ENCODE measurements at places on chromosomes 6 and 20.

DNA sequence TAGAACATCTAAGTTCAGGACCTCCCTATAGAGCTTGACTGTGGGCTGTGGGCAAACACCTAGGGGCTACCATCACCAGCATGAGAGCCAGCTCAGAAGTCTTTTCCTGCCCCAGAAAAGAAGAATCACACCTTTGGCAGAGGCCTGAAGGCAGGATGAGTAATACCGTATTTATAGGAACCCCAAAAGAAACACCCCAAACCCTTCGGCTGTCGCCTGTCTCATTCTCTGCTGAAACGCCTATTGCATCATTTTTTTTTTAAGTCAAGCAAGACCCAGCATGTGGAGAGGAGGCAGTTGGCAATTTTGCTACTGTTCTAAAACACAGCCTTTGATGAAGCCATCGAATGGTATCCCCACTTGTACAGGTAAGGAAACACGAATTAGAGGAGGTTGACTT is 436.4 kb downstream of the TFAP2A start:
- no peak for DNase-seq

- DNase-seq: no peak
Observed at GRCh38 chr6:45630801-45631200, 253.1 kb upstream of the SUPT3H start.

- no peak for DNase-seq
Observed at GRCh38 chr20:50969435-50969834, 10.8 kb downstream of the MOCS3 start.

- no peak for DNase-seq
Observed at GRCh38 chr20:2151858-2152281, 50.2 kb downstream of the STK35 start.

DNA sequence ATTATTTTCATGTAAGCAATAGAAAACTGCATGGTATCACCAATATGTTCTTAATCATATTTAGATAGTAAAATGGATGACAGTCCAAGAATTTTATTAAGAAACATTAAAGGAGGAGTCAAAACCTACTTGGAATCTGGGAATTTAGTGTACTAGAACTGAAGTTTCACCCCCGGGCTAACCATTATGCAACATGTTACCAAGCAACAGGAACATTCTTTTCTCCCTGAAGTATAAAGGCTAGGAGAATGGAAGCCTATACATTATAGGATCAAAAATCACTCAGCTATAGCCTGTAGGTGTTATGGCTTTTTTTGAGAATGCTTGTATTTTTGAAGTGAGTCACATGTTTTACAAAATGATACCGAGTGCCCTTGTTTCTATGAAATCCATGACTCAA is 538.3 kb downstream of the GRIK2 start:
- no peak for DNase-seq

- DNase-seq: no peak
Observed at GRCh38 chr6:113181164-113181563, 676.0 kb upstream of the MARCKS start.

DNA sequence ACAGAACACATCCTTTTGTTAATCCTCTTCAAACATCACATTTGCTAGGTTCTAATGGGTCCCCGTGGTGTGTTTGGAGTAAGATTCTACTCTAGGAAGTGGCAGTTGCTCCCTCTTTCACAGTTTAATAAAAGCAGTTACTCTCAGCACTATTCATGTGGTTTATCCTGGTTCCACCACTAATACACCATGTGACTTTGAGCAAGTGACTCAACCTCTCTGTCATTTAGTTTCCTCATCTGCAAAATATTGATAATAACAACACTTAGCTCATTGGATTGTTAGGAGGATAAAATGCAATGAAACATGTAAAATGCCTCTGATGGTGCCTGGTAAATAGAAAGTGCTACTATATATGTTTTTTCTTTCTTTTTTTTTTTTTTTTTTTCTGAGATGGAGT is 488.0 kb upstream of the NOX3 start:
- DNase-seq: no peak

- DNase-seq: no peak
Observed at GRCh38 chr20:20005342-20005741, 11.8 kb upstream of the NAA20 start.

GRCh38 chr20:25252230-25252651 is 4.4 kb downstream of the PYGB start:
- DNase-seq: no peak

- no peak for DNase-seq
Observed at GRCh38 chr6:129599467-129599866, 110.5 kb downstream of the ARHGAP18 start.

- no peak for DNase-seq
Observed at GRCh38 chr6:36779227-36779626, 60.0 kb downstream of the CPNE5 start.

GRCh38 chr6:93806409-93807270 is 387.3 kb upstream of the EPHA7 start:
- no peak for DNase-seq

- DNase-seq: no peak
Observed at GRCh38 chr6:125307150-125307838, 5.5 kb upstream of the HDDC2 start.

DNA sequence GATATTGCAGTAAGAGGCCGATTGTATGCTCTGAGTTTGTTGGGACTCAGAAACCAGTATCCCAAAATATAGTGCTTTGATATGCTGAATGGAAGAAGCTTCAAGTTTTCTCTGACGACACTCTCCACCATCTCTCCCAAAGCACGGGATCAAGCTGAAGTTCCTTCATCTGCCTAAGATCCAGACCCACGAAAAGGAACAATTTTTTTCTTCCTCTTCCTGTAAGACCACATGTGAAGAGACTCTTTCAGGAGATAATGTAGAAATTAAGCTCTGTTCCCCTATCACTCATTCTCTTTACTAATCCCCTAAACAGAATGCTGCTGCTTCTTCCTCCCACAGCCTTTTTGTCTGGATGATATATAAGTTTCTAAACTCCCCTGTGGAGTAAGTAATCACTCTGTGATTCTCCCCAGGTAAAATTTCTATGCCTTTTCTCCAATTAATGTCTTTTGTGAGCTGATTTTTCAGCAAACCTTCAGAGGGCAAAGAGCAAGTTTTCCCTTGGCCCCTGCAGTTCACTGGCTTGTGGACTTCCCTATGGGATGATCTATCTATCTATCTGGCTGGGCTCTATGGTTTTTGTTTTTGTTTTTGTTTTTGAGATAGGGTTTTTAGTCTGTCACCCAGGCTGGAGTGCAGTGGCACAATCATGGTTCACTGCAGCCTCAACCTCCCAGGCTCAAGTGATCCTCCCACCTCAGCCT is 13.5 kb upstream of the PNRC1 start:
- no peak for DNase-seq

- DNase-seq: no peak
Observed at GRCh38 chr6:40338306-40338705, 248.9 kb downstream of the LRFN2 start.

DNA sequence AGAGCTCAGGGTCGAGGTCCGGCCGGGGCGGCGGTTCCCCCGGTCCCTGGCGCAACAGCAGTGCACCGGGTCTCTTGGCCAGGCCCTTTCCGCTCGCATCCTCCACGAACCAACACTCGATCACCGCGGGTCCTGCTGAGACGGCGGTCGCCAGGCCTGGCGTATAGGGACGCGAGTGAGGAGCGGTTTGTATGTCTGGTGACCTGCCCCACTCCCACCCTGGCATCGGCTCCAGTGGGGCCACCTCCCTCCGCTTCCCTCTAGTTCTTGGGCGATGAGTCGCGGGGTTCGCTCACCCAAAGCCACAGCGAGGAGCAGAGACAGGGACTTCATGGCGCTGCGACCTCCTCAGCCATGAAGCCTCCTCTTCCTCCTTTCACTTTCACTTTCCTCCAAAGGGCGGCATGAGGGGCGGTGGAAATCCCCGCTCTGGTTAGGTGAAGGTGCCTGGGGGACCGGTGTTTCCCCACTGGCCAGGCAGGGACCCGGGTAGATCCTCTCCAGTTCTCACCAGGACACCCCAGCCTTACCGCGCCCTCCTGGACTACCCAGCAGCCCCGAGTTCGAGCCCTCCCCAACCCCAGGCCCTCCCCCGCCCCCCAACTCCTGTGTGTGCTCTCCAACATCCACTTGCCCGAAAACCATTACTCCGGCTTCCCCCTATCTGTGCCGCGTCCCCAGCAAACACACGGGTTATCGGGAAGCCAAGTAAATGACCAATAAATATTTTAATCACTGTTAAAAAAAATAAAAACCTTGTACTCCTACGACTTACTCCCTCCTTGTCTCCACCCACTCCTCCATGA is at the start of gene TAPBP:
Gene TAPBP (minus strand): TSS at position 370 of the 806 bp plus-strand sequence. CDS start 37 bp downstream, at position 333.
- peak; percentile 65 for DNase-seq

DNA sequence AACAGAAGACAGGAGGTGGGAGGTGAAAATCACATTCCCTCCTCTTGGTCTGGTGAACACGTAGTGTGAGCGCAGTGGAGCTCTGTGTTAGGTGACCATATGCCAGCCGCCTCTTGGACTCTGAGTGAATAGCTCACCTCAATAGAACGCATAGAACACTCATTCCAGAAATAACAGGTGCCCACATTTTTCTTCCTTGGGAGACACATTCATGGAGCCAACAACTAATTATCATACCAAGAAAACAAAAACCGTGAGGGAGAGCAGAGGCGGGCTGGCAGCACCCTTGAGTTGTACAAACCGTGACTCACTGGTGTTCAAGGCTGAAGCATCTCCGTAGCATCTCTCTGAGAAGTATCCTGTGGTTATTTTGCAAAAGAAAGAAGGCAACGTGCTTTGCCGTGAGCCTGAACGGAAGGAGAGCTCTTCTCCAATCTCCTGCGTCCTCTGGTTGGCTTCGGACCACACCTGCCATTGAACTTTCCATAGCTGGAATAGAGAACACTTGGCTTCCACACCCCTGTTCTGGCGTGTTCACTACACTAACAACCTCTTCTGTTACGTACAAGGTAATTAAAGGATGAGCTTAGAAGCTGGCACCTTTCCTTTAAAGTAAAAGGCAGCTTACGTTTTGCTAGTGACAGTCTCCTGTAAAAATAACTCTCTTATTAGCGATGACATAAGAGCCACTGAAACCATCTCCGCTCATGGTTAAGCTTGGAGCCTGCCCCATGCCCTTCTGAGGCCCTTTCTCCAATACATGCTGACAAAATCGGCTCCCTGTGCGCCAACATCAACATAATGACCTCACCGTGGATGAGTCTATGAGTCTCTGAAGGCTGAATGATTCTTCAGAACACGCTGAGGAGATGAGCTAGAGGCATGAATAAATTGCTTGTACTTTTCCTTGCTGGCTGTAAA is 30.2 kb upstream of the SGK1 start:
- no peak for DNase-seq

- DNase-seq: no peak
Observed at GRCh38 chr6:135798751-135799515, 52.6 kb upstream of the PDE7B start.

GRCh38 chr6:151036869-151037680 is 171.6 kb downstream of the MTHFD1L start:
- DNase-seq: no peak

GRCh38 chr6:41186031-41186562 is 14.9 kb downstream of the TREML2 start:
- no peak for DNase-seq

DNA sequence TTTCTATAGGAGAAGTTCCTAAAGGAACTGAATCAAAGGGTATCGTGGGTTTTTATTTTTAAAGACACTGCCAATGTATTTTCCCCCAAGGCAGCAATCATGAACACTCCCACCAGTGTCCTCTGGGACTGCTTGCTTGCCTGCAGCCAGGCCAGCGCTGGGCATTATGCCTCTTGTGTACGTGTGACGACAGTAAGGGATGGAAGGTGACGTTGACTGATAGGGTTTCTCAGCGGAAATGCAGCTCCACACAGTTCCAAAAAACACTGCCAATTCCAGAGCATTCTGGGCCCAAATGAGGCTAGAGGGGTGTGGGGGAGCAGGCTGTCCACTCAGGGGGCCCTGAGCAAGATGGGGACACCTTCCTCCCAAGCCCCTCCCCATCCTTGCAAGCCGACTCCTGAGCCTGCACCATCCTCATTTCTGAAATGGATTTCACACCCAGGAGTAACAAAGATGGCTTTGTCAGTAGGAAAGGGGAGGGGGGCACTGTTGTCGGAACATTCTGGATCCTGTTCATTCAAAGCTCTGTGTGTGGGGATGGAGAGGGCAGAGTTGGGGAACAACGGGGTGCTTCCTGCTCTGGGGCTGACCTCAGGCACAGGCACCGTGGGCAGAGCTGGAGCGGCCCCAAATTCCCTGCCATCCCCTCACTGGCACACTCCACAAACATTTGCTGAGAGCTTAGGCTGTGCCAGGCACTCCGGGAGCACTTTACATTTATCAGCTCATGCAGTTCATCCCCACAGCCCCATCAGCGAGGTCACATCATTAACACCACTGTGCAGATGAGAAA is 20.0 kb downstream of the PREX1 start:
- DNase-seq: no peak

DNA sequence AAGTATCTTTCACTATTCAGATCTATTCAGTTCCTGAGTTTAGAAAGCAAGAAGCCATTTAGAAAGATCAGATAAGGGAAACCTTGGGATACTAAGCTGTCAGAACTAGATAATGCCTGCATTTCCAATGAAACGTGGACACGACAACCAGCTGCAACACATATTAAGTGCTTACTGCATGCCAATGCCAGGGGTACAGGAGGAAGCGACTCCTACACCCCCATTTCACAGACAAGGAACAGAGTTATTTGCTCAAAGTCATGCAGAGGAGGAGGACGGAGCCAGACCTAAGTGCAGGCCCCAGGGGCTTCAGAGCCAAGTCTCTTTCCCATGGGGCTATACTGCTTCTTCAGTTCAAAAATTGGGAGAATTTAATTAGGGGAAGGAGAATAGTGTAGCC is 62.4 kb downstream of the PREX1 start:
- DNase-seq: no peak

DNA sequence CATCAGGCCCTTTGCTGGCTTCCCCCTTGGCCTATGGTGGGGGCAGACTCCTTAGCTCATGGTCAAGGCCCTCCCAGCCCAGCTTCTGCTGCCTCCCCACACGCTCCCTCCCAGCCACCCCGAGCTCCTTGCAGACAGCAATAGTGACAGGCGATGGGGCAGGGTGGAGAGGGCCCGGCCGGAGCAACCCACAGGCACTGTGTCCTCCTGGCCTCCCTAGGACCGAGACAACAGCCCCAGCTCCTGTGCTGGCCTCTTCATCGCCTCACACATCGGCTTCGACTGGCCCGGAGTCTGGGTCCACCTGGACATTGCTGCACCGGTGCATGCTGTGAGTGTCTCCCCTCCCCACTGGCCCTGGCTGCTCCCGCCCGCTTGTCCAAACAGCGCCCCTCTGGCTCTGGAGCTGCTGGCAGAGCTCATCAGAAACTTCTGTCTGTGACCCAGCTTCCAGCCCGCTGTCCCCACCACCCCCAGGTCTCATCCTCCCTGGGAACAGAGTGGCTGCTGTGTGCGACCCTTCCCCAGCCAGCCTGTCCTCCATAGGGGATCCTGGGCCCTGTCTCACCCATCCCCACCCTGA is 21.8 kb downstream of the NPEPL1 start:
- no peak for DNase-seq
